Endothelial cell of coronary artery (primary cell): ENCODE measurements at places on chromosomes 16 and 17. TPM values are rescaled to one million over a fixed set of nuclear protein-coding genes. Genes with fewer than 3 reads are reported as not detected.

CEP295NL gene
- 0.72 and 2.2 TPM in 2 replicates for total RNA-seq

TPSG1 gene
- not detected in 2 replicates for total RNA-seq

LITAFD gene
- total RNA-seq = not detected in 2 replicates

ARHGAP44 gene
- total RNA-seq = 0.18 and 0.28 TPM in 2 replicates

ATP2A1 gene
- 0.09 and 0.56 TPM in 2 replicates for total RNA-seq

MEOX1 gene
- total RNA-seq = not detected in 2 replicates

HSD11B2 gene
- total RNA-seq = not detected in 2 replicates

HBA2 gene
- not detected in 2 replicates for total RNA-seq

VPS9D1 gene
- 6.0 and 6.7 TPM in 2 replicates for total RNA-seq

AATK gene
- 2.4 TPM in 2 replicates for total RNA-seq

TEKT1 gene
- total RNA-seq = not detected in 2 replicates

CTDNEP1 gene
- 19.3 and 39.2 TPM in 2 replicates for total RNA-seq

IRX3 gene
- 1.2 TPM in 1 of 2 replicates, not detected in the other for total RNA-seq
